ENCODE measurements at places on chromosomes 4 and X. TPM values are rescaled to one million over a fixed set of nuclear protein-coding genes. Genes with fewer than 3 reads are reported as not detected.

The GYPE gene
- total RNA-seq = 0.50 TPM

The PHEX gene
- 1.2 TPM for total RNA-seq

The LRIT3 gene
- not detected for total RNA-seq

The PPP1R2C gene
- not detected for total RNA-seq

The USP17L18 gene
- total RNA-seq = not detected

The TEX11 gene
- total RNA-seq = not detected

The HEPH gene
- total RNA-seq = 47.3 TPM

The CORIN gene
- total RNA-seq = 2.0 TPM

The RTL9 gene
- total RNA-seq = 0.06 TPM

The VSIG4 gene
- total RNA-seq = not detected

The FGF2 gene
- total RNA-seq = 11.6 TPM

The TRPC3 gene
- 0.15 TPM for total RNA-seq

The MOSPD2 gene
- 6.9 TPM for total RNA-seq

The LDB2 gene
- 17.2 TPM for total RNA-seq

The HSFX2 gene
- total RNA-seq = 0.10 TPM

The GASK1B gene
- 130 TPM for total RNA-seq

Measured in cardiac ventricle fibroblast (primary cell).